ENCODE measurements at places on chromosomes 12 and 14.
A peak's percentile ranks its signal among the peaks of the same experiment; 100 is the strongest.

DNA sequence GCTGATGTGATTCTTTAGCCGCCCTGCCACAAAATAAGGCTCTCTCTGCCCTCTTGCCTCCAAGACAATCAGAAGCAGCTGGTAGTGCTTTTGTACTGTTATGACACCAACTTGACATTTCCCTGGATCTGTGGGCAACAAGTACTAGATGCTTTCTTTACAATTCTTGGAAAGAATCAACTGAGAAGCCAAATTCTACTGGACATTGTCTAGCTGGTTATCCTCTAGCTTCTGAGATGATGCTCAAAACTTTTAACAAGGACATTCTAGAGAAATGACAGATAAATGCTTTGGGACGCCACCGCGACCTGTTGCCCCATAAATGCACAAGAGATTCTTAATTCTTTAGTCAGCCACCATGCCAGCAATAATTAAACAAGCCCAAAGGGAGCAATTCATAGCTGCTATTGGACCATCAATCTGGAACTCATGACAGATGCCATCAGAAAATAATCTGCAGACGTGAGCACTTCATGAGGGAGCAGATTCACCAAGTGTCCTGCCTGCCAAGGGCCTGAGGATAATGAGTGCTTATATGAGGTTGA, 22.8 kb downstream of the FMNL3 start:
- DNase-seq = no peak

GRCh38 chr12:30816742-30817465, 62.2 kb upstream of the CAPRIN2 start:
- no peak for DNase-seq

- DNase-seq = no peak
These were observed 226.6 kb upstream of the G2E3 start for GRCh38 chr14:30332374-30332773.

DNA sequence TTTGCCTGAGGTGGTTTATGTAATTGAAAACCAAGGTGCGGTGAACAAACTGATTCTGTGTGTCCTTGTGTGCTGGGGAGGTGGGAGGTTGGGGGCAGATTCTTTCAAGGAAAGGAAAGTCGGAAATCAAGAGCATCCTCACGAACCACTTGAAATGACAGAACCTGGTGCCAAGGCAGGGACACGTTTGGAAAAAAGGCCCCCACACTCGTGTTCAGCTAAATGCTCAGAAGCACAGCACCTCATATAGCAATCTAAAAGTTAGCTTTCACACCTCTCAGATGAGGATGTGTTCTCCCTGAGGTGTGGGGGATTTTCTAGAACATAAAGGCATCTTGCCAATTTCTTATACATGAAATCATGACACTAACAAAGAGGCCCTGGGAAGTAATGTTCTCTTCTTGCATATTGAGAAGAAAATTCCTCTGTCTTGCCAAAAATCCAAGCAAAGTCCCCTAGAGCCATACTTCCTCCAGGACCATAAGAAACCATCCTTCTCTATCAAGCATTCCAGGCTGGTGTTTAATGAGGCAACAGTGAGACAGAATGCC, 119.6 kb downstream of the PLXNC1 start:
- DNase-seq = no peak

- DNase-seq = peak; percentile 51
These were observed 34.1 kb upstream of the FAM181A start for GRCh38 chr14:93892923-93893558.

DNA sequence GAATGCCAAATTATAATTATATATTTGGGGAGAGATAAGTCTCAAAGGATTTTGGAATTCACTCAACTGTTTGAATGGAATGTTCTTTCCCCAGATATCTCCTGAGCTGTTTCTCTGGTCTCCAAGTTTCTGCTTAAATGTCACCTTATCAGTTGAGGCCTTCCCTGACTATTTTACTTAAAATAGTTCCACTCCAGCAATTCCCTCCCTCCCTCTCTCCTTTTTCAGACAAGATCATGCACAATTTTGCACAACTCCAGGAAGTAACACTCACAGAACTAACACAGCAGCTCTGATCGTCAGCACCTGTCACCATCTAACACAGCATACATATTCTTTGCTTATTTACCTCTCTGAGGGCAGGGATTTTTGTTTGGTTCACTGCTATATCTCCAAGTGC, 12.5 kb downstream of the BTG1 start:
- DNase-seq = no peak

- no peak for DNase-seq
These were observed 191.9 kb downstream of the NUBPL start for GRCh38 chr14:31752867-31753661.

DNA sequence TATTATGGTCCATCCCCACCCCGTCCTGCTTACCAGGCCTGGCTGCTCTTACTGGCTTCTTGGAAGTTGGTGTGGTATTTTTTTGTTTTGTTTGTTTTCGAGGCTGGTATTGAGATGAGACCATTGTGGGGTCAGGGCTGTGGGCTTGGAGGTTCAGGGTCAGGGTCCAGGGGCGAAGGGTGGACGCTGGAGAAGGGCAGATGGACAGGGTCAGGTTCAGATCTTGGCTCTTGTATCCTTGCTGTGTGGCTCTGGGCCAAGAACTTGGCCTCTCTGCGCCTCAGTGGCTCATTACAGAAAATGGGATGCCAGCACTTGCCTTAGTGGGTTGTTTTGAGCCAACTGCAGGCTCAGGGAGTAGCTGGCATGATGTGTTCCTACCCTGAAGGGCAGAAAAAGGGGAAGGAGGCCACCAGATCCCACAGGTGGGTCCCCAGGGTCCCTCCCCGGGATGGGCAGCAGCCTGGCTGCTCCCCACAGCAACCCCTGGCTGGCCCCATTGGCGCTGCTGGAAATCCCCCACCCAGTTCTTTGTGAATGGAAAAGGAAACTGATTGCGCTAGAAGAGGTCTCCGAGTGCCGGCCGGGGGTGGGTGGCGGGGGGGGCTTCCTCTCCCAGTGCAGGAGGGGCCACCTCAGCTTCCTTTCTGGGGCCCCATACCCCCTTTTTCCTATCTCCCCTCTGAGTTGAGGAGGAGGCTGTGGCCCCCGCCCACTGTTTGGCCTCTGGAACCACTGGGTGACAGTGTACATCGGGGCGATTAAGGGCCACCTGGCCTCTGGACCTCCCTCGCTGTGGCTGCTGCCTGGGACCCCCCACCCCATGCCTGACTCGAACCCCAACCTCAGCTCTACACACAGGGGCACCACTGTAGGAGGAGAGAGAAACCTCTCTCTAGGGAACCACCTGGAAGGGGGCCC, 25.0 kb downstream of the SH2B3 start:
- peak; percentile 72 for DNase-seq

DNA sequence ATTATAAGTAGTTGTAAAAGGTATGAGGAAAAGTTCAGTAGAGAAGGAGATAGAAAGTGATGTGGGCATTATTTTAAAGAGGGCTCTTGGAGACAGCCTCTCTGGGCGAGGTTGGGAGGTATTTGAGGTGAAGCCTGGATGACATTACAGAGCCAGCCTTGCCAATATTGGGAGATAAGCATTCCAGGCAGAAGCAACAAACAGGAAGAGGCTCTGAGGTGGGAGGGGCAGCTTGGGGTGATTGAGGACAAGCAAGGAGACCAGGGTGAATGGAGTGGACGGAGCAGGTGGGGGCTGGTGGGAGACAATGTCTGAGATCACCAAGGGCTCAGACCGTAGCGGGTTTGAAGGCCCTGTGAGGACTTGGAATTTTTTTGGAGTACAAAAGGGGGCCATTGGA, 87.3 kb downstream of the DYRK2 start:
- DNase-seq = no peak

DNA sequence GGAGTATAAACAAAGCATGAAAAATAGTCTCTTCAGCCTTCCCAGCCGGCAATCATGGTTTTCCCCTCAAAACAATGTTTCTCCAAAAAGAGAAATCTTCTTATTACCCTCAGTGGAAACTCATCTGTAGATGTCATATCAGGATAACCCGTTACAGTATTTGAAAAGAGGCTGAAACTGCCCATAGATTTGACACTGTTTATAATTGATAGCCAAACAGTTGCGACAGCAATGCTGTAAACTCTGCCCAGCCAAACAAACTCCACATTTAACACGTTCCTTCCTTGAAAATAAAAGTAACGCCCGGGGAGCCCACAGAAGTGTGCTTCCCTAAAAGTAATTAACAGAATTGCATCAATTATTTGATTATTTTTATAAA, 201.3 kb upstream of the FOXN3 start:
- peak; percentile 7 for DNase-seq

DNA sequence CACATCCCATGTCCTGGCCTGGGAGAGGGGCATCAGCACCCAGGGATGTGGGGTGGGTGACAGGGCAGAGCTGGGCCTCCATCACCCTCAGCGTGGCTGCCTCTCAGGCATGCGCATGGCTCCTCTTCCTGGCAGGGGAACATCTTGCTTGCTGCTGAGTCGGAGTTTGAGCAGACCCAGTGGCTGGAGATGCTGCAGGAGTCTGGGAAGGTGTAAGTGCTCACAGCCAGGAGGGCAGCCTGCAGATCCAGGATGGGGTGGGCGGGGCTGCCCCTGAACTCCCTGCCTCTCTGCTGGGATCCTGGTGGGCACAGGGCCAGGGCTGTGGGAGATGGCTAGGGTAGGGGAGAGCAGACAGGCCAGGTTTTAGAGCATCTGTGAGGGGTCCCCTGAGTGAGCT, 16.2 kb downstream of the PLEKHD1 start:
- no peak for DNase-seq

DNA sequence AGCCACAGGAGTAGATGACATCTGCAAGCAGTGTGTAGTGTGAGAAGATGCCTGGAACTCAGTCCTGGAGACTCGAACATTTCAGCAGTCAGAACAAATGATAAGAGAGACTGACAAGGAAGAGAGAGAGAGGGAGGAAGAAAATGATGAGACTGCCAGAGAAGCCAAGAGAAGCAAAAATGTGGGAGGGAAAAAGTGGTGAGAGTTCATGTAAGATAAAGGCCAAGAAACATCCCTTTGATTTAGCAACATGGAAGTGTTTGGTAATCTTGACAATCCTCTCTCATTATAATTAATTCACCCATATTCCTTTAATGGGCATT, 42.6 kb downstream of the LIMA1 start:
- no peak for DNase-seq

- DNase-seq = no peak
These were observed 68.5 kb downstream of the NKX2-1 start for GRCh38 chr14:36451310-36452065.

GRCh38 chr12:12380949-12381593, 24.2 kb downstream of the BORCS5 start:
- no peak for DNase-seq

DNA sequence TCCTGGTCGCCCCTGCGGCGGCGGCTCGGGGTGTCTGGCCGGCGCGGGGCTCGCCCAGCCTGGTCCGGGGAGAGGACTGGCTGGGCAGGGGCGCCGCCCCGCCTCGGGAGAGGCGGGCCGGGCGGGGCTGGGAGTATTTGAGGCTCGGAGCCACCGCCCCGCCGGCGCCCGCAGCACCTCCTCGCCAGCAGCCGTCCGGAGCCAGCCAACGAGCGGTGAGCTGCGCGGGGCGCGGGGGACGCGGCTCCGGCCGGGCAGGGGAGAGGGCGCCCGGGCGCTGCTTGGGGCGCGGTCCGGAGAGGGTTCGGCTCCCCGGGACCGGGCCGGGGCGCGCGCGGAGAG, at the start of gene LGALS3:
LGALS3 (plus strand) TSS at position 167 of the 342 bp plus-strand sequence. CDS start 8,122 bp downstream, outside the sequence.
- peak; percentile 84 for DNase-seq

DNA sequence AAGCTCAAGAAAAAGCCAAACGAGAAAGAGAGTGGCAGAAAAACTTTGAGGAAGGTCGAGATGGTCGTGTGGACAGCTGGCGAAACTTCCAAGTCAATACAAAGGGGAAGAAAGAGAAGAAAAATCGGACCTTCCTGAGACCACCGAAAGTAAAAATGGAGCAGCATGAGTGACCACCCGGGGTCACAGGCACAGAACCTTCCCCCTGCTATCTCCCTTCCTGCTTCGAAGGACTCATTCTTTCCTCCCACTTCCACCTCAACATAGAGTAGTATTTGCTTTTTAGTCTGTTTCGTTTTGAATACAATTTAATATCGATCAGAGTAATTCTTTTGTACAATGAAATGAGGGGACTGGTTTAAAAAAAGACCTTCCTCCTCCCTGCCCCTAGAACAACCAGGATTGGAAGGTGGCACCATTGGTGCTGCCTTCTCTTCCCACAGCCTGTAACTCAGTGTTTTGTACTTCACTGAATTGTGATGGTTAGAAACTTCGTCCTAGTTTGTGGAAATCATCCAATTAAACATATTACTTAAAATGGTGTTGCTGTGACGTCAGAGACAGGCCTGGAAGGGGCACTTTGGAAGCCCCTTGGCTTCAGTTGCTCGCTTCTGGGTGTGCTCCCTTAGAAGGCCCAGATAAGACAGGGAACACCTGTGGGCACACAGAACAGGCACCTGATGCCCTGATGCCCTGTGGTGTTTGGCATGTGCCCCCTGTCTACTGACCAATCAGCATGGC, 26.1 kb upstream of the NFKBIA start:
- no peak for DNase-seq

DNA sequence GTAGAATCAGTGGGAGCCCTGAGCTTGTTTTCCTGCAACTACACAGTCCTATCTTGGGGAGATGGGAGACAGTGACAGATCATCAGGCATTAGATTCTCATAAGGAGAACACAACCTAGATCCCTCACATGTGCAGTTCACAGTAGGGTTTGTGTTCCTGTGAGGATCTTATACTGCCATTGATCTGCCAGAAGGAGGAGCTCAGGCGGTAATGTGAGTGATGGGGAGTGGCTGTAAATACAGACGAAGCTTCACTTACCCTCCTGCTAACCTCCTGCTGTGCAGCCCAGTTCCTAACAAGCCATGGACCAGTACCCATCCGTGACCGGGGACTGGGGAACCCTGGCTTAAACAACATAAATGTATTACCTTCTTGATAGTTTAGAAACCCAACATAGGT, 1034.1 kb downstream of the BCL11B start:
- DNase-seq = no peak

DNA sequence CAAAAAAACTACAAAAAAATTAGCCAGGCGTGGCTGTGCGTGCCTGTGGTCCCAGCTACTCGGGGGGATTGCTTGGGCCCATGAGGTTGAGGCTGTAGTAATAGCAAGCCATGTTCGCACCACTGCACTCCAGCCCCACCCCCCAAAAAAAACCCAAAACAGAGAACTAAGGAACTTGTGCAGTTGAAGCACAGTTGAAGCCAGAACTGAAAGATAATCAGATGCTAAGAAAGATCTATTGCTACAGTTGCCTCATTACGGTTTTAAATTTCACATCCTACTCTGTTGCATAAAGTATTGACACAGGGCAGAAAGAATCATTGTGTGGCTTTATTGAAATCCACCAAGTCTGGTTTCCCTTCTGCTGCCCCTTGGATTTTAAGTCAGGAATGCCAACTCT, 3.8 kb downstream of the CS start:
- no peak for DNase-seq

DNA sequence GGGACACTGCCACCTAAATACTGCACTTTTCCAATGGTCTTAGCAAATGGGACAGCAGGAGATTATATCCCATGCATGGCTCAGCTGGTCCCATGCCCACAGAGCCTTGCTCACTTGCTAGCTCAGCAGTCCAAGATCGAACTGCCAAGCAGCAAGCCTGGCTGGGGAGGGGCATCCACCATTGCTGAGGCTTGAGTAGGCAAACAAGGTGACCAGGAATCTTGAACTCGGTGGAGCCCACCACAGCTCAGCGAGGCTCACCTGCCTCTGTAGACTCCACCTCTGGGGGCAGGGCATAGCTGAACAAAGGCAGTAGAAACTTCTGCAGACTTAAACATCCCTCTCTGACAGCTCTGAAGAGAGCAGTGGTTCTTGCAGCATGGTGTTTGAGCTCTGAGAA, 370.8 kb upstream of the MGAT4C start:
- no peak for DNase-seq

GRCh38 chr14:63444588-63444987, 98.6 kb downstream of the PPP2R5E start:
- DNase-seq = no peak

GRCh38 chr14:69980457-69981425, 101.5 kb downstream of the SMOC1 start:
- no peak for DNase-seq

GRCh38 chr12:105406497-105406896, 76.0 kb downstream of the C12orf75 start:
- DNase-seq = no peak

Data from hematopoietic multipotent progenitor cell treated with erythropoietin and hydrocortisone succinate and interleukin-3 and kit ligand, for 17 days (in vitro differentiated cells).